ENCODE measurements at places on chromosomes 1 and 21.
A peak's percentile ranks its signal among the peaks of the same experiment; 100 is the strongest.

GRCh38 chr1:101366513-101367215 lies 129.8 kb downstream of the S1PR1 start:
- DNase-seq, result peak; percentile 17

GRCh38 chr1:21853131-21853427 lies 41.0 kb downstream of the LDLRAD2 start:
- DNase-seq, result no peak

DNA sequence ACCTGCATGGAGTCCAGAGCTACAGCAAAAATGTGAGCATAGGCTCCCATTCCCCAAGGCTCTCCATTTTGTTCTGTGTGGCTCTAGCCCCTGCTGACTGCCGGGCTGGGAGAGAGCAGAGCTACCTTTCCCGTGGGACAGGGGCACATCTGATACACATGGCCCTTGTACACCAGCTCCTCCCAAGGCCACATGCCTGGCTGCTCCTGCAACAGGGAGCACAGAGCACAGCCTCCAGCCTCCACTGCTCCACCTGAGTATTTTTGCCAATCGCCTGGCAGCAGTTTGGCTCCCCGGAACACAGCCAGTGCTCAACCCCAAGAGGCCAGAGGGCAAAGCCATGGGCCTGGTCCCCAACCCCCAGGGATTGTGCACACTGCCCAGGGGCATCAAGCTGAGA lies 146.5 kb downstream of the CHD1L start:
- no peak for DNase-seq

DNA sequence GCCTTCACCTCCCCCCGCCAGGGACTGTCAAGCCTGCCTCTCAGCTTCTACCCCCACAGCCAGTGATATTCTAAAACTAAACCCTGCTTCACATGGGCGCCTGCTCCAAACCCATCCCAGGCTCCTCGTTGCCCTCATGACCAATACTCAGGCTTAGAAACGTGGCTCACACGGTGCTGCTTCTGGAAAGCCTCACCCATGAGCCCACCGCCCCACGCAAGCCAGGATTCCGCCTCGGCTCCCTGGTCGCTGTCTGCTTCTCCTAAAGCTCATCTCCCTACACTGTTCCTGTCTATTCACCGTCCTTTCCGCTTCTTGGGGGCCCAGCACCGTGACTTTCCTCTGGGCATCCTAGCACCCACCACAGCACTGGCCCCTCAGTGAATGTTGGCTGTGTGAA lies 72.5 kb downstream of the NID1 start:
- no peak for DNase-seq

DNA sequence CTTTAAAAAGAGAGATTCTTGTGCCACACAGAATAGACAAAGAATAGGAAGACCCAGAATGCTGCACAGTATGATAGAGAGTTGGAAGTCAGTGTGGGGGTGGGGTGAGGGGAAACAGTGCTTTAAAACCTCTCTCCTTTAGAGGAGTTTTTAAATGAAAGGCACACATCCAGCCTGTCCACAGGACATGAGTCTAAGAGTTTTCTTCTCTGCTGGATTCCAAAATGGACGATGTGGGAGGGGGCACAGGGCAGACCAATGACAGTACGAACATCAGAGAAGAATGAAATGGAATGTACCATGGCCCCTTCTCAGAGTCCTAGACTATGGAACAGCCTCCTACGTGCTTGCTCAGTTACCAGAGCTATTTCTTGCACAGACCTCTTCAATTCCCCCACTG lies 458.2 kb upstream of the DAB1 start:
- no peak for DNase-seq

- DNase-seq, result no peak
Observed at GRCh38 chr1:224482619-224483018, 48.0 kb upstream of the WDR26 start.

Measured in fibroblast of skin of left quadriceps (primary cell).